ENCODE measurements at places on chromosomes 3 and 15.

GRCh38 chr3:4471907-4472306, 4.8 kb upstream of the SUMF1 start:
- no peak for DNase-seq

DNA sequence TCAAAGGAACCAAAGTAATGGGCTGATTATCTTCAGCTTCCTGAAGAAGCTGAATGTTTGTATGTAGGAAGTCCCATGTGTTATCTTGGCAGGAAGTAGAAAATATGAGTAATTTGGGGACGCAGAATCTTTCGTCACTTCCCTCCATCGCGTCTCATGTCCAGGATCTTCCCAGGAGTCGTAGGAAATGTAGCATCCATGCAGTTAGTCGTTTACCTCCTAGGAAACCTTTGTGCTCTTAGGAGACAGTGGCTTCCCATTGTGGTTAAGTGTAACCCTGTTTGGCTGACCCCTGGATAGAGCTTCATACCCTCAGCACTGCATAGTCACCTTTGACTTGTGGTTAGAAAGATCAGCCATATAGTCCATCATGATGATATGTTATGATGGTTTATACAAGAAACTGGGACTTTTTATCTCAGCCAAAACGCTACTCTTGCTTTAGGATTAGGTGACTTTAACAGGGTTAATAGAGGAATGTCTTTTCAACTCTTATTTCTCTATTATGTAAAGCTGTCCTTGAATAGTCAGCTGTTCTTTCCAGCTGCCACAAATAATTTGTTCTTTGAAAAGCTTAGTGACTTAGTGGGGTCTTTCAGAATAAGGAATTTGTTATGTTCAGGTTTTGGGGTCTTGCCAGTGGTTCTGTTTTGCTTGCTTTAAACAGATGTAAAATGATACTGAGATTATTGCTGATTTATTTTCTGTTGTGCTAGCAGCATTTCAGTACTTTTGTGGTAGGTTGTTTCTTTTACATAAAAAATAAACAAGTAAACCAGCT, 92.2 kb downstream of the KLHL25 start:
- DNase-seq: no peak

DNA sequence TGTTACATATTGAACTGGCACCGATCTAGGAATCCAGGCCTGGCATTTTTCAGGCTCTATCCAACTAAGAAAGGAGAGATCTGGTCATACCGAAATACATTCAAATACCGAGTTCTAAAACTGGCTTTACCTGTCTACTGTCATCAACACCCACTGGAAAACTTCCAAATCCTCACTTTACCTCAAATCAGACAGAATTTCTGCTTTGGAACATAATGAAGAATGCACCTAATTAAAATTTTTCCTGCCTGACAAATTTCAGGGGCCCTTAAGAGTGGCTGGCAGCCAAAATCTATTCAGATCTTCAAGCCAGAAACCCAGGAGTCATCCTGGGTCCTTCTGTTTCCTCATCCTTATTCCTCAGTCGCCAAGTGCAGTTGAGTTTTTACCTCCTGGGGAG, 198.6 kb upstream of the FEZF2 start:
- no peak for DNase-seq

- no peak for DNase-seq
Measured at GRCh38 chr3:137692803-137693431, 71.2 kb upstream of the SOX14 start.

GRCh38 chr3:193039058-193039457, 121.4 kb upstream of the MB21D2 start:
- no peak for DNase-seq

- no peak for DNase-seq
Measured at GRCh38 chr15:62403164-62403809, 238.2 kb upstream of the C2CD4B start.

GRCh38 chr3:118850687-118851086, 184.0 kb downstream of the IGSF11 start:
- DNase-seq: no peak

DNA sequence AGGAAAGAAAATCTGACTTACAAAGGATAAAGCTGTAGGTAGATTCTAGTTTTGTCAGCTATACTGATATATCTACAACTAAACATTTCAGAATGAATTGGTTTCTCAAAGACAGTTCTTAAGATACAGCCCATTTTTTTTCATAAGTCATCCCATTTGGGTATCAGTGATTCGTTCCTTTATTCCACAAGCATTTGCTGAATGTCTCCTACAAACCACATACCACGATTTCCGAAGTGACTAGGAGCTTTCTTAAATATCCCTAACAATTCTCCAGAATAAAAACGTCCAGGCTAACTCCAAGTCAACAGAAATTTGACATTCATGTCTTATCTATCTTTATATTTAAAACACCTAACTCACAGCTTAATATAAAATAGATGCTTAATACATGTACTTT, 59.8 kb downstream of the TP53BP1 start:
- no peak for DNase-seq

DNA sequence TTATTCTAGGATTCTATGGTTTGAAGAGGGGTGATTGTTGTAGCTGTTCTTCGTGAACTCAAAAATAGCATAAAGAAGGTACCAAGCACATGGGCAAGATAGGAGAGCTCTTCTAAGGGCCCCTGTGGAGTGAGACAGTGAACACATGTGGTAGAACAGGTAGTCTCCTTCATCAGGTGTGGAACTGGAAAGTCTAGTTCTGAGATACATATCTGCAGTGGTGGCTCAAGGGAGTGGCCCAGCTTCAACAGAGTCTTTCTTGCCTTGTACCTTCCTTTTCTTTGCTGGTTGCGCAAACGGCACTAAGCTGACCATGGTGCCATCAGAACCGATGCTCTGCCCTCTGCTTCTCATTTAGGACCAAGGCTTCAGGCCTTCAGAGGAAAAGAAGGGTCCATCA, 65.2 kb downstream of the CERS3 start:
- DNase-seq: no peak

GRCh38 chr3:100993309-100993708, at the start of gene ABI3BP:
Gene ABI3BP, minus strand, starts transcription at chr3:100993421. Its CDS starts 37 bp downstream, at chr3:100993384.
- DNase-seq: no peak

DNA sequence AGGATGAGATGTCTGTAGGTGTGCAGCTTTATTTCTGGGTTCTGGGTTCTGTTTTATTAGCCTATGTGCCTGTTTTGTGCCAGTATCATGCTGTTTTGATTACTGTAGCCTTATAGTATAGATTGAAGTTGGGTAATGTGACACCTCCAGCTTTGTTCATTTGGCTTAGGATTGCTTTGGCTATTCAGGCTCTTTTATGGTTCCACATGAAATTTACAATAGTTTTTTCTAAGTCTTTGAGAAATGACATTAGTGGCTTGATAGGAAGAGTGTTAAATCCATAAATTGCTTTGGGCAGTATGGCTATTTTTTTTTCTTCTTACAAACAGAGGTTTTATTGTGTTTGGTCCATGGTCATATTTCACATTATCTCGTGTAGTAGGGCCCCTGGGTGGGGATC, 285.8 kb upstream of the GADL1 start:
- DNase-seq: no peak

GRCh38 chr3:42120866-42121265, 29.7 kb downstream of the TRAK1 start:
- DNase-seq: no peak

DNA sequence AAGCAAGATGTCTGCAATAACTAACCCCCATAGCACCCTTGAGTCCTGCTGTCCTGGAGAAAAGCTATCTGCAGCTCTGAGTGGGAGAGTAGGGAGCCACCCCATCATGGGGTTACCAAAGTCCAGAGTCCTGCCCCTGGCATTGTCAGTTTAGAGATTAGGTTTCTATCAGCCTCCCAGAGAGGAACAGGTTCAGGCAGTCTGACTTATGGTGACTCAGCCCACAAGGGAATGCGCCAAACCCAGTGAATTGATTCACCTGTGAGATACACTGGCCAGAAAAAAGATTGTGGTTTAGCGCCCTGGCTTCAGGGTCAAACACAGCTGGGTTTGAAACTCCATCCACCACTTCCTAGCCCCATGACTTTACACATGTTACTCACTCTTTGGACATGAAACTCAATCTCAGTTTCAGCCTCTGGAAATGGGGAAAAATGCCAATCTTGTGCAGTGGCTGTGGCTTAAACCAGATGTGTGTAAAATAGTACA, 263.6 kb upstream of the HES1 start:
- no peak for DNase-seq

DNA sequence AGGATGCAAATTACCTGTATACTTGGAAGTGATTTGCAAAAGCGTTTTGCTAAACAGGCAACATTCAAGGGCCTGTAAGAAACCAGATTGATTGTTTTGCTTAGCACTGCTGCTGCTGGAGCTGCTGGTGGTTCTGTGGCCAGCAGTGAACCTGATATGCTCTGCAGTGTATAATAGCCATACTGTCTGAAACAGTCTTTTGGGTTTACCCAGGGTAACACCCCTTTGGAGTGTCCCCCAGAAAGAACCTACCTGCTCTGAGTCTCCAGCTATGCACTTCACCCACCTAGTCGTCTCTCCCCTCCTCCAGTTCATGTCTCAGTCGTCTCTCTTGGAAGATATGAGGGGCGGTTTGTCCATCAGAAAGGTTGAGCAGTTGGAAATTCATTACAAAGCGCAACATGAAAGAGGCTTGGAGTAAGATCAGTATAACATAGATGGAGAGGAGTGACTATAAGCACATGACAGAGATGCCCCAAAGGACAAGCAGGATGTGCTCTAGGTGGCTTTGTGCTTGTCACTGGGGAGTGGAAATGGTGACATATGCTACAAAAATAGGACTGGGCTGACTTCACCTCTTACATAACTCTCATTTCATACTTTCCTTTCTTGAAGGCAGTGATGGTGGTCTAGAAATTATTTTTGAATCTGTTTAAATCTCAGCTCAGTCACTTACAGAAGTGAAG, 3.8 kb downstream of the MKRN2 start:
- no peak for DNase-seq

- DNase-seq: no peak
Measured at GRCh38 chr3:169953462-169954141, 13.0 kb upstream of the SEC62 start.

DNA sequence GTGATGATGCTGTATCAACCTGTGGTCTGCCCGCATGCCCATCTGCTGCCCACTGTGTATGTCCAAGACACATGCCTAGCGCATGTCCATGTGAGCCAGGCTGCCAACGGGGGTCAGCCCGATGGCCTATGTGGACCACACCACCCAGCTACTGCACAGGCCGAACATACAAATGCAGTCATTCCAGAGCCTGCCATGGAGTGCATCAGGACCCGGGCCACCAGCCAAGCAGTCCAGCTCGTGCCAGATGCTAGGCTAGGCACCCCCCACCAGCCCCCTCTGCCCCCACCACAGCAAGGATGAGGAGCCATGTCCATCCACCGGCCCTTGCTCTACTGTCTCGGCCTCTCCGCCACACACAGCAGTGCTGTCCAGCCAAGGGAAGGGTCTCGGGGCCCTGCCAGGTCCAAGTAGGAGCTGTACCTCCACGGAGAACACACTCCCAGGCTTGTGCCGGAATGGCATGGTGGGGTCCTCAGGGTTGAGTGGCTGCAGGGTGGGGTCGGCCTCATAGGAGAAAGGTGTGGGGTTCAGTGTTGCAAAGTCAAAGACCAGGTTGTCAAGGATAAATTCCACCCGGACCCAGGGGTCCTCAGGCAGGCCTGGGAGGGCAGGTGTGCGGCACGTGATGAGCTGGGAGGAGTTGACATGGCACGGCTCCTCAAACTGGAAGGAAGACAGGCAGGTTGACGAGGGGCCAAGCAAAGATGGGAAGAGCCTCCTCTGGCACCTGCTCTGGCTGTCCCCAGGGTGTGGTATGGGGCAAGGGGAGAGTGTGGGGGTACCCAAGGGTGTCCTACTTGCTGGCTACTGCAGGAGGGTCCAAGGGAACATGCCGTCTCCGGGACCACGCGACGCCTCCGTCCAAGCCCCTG, 15.3 kb downstream of the PLXNB1 start:
- DNase-seq: no peak

GRCh38 chr15:64804619-64805018, 20.8 kb downstream of the PIF1 start:
- no peak for DNase-seq

DNA sequence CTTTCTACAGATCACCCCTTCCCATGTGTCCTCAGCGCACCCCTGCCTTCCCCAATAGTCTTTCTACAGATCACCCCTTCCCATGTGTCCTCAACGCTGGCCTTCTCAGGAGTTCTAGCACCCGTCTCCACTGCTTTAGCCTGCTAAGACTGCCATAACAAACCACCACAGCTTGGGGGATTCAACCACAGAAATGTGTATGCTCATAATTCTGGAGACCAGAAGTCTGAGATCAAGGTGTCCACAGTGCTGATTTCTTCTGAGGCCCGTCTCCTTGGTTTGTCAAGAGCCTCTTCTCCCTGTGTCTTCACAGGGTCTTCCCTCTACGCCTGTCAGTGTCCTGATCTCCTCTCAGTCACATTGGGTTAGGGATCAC, 68.1 kb upstream of the CGNL1 start:
- DNase-seq: no peak

DNA sequence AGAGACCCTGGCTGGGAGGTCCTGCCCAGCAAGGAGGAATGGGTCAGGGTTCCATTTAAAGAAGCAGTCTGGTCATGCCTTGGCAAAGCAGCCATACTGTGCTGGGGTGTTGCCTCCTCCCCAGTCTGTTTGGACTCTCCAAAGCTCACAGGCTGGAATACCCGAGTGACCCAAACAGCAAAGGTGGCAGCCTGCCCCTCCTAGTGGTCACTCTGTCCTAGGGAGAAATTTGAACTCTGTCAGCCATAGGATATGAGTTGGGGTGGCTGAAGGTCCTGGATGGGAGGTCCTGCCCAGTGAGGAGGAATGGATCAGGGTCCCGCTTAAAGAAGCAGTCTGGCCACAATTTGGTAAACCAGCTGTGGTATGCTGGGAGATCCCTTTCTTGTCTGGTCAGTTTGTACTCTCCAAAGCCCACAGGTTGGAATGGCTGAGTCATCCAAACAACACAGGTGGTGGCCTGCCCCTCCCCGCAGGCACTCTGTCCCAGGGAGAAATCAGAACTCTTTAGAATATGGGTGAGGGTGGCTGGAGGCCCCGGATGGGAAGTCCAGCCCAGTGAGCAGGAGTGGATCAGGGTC, 45.0 kb downstream of the CCR1 start:
- DNase-seq: no peak

GRCh38 chr3:41018855-41019254, 180.4 kb upstream of the CTNNB1 start:
- DNase-seq: no peak

GRCh38 chr3:100982710-100983109, 10.5 kb downstream of the ABI3BP start:
- DNase-seq: no peak

DNA sequence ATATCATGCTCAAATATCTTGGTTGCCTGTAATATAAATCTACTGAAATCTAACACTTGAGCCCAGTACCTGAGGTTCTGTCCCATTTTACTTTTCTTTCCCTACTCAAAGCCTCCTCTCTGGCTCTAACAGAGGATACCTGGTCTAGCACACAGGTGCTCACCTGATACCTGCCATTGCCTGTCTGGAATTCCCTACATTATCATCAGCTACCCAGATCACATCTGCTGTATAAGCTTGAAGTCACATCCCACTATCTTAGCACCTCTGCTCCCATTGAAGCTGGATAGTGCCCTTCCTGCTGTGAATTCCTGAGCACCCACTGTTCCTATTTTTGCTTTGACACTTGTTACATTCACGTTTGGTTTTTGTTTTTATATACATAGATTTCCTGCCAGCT, 30.5 kb downstream of the GYG1 start:
- DNase-seq: no peak

GRCh38 chr3:116338713-116339112, 106.6 kb downstream of the LSAMP start:
- no peak for DNase-seq

Measured in stimulated activated CD4-positive, alpha-beta T cell treated with anti-CD3 and anti-CD28 coated beads, Interleukin-1b, Interleukin-23, amount 100 ng/mL, for 1 hour (primary cell).